Activated T-cell treated with anti-CD3 and anti-CD28 coated beads, Interleukin-2, amount 50 U/mL, for 72 hours (primary cell): ENCODE measurements at places on chromosomes 11 and 22.
A peak's percentile ranks its signal among the peaks of the same experiment; 100 is the strongest.

GRCh38 chr22:43745783-43746356 lies 66.2 kb downstream of the EFCAB6 start:
- DNase-seq: no peak

DNA sequence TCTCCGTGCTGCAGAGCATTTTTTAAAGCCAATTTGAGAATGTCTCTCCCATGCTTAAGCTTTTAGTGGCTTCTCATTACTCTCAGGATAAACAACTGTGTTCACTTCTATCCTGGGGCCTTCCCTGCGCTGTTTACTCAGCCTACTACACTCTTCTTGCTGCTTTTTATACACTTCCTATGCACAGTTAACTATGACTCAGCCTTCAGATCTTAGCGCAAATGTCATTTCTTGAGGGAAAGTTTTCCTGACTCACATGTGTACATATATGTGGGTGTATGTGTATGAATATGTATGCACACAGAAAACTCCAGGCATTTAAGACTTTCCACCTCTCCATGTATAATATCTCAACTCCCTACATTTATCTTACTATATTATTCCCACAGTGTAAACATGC lies 9.8 kb downstream of the THAP12 start:
- peak; percentile 41 for DNase-seq

GRCh38 chr11:88480223-88480622 lies 142.7 kb upstream of the CTSC start:
- DNase-seq: no peak

GRCh38 chr11:92885600-92885999 lies 83.9 kb upstream of the MTNR1B start:
- DNase-seq: no peak

DNA sequence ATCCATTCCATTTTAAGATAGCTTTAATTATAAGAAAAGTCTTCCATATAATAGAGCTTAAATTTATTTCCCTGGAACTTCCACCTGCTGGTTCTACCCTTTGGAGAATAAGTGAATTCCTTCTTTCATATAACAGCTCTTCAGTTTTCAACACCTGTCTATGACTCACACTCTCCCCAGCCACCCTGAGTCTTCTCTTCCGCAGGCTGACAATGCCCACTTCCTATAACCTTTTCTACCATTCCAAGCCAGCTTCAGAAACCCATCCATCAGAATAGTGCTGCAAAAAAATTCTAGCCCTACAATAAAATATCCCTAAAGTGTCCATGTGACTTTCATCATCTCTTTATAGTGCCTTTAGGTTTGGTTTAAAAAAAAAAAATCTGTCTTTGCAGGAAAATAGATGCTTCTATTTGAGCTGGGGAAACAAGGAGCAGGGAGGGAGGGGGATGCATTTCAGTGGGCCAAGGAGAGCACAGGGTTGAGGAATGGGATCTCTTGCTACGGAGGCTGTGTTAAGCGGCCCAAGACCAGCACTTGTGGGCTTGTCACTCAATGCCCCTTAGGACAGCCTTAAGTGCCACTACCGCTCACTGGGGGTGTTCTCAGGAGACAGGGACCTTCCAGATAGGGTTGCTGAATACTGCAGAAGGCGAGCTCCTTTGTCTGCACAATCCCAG lies 178.6 kb downstream of the DSCAML1 start:
- DNase-seq: no peak

DNA sequence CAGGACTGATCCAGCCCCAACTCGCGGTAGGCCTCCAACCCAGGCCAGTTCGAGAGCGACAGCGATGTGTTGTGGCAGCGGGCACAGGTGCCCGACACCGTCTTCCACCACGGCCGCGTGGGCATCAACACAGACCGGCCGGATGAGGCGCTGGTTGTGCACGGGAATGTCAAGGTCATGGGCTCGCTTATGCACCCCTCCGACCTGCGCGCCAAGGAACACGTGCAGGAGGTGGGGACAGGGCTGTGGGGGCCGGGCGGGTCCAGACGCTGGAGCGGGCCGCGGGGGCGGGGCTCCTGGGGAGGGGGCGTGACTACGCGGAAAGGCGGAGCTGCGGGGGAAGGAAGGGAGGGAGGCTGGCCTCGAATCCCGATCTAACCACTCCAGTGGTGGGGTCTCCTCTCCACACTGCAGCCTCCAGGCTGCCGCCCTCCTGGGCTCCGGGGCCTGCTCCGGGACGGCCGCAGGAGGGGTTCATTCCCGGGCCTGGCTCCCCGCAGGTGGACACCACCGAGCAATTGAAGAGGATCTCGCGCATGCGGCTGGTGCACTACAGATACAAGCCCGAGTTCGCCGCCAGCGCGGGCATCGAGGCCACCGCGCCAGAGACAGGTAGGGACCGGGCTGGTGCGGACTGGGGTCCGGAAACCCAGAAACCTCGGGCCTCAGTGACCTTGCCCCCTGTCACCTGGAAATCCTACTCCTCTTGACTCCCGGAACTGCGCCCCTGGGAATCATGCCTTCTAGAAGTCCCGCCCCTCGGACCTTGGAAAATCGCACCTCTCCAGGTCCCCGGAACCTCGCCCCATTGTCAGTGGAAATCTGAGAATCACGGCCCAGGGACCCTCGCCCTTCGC lies 14.9 kb downstream of the TMEM258 start:
- peak; percentile 65 for DNase-seq

- no peak for DNase-seq
Observed at GRCh38 chr11:114395736-114396135, 4.6 kb downstream of the C11orf71 start.

GRCh38 chr11:6927030-6927617 lies 898 bp downstream of the ZNF215 start:
- no peak for DNase-seq
